Fibroblast of skin of right biceps (primary cell): ENCODE measurements at places on chromosomes 4 and X.

DNA sequence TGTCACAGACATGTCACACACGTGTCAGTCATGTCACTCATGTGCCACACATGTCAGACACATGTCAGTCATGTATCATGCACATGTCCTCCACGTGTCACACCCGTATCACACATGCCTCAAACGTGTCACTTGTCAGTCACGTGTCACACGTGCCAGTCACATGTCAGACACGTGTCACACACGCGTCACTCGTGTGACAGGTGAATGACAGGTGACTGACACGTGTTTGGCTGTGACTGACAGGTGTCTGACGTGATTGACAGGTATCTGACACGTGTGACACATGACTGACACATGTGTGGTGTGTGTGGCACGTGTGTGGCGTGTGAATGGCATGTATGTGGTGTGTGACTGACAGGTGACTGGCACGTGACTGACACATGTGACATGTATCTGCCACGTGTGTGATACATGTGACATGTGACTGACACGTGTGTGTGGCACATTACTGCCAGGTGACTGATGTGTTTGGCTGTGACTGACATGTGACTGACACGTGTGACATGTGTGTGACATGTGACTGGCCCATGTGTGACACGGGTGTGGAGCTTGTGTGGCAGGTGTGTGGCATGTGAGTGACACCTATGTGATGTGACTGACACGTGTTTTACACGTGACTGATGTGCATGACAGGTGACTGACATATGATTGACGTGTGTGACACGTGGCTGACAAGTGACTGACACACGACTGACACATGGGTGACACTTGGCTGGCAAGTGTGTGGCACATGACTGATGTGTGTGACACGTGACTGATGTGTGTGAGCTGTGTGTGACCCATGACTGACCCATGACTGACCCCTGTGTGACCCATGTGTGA is 90.7 kb upstream of the GPC3 start:
- no peak for DNase-seq

- no peak for DNase-seq
Observed at GRCh38 chrX:122739770-122740169, 444.3 kb upstream of the GRIA3 start.

DNA sequence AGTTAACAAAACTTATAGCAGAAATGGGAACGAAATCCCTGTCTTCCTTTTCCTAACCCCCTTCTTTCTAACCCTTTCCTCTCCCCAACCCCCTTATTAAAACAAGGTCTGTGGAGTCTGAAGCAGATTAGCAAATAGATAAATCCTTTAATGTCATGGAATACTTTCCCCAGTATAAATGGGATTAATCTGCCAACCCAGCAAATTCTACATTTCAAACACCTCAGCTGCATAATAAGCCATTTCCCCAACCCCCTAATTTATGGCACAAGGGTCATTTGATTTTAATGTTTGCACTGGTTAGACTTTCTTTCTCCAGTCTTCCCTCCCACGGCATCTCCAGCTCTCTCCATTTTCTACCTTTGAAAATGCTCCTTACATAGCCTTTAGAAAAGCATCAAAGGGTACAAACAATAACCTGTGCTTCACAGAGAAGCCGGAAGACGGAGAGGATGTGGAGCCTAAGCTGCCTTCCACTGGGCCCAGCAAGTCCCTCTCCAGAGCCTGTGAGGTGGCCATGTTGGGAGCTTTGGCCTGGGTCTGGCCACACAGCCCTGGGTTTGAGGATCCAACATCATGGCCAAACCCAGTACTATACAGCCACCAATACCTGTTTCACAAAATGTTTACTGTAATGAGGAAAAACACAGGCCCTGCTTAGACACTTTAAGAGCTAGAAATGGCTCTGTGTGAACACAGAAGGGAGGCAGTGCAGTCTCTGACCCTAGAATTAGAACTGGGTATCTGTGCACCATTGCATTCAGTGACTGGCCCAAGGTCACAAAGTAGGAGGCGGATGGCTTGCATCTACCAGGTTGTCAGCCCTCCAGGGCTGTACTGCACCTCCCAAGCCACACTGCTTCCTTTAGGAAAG is 56.9 kb upstream of the SPRY1 start:
- no peak for DNase-seq

GRCh38 chr4:158197194-158197776 is 13.0 kb upstream of the TMEM144 start:
- DNase-seq = no peak

- peak; percentile 19 for DNase-seq
Observed at GRCh38 chr4:134178706-134179105, 22.9 kb downstream of the PABPC4L start.

DNA sequence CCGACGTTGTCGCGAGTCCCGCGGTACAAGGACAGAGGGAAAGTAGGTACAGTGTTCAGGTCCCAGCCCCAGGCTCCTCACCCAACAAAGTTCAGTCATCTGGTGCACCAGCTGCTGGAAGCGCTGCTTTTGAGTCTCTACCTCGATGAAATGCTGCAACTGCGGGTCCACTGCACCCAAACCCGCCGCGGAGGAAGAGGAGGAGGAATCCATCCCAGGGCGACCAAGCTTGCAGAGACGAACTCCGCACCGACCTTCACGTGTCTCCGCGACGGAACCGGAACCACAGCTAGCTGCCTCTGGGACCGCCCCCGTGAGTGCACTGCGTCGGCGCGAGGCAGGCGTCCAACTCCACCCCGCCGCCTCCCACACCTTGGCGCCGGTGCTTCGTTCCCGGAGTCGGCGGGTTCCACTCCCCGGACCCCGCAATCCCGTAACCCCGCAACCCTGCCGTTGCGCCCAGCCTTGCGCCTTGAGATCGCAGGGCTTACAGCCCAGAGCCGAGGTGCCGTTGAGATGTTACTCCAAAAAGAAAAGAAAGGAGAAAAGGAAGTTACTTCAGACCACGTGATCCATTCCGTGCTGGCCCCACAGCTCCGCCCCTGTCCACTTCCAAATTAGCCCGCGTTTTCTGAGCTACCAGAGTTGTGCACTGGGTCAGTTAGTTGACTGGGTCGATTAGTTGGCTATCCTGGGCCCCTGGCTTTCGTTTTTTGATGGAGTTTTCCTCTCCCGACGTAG is at the start of gene TIMM8A:
Gene TIMM8A, minus strand, starts transcription at position 291 of the 741 bp plus-strand sequence. Its CDS starts 78 bp downstream, at position 213.
- peak; percentile 68 for DNase-seq

DNA sequence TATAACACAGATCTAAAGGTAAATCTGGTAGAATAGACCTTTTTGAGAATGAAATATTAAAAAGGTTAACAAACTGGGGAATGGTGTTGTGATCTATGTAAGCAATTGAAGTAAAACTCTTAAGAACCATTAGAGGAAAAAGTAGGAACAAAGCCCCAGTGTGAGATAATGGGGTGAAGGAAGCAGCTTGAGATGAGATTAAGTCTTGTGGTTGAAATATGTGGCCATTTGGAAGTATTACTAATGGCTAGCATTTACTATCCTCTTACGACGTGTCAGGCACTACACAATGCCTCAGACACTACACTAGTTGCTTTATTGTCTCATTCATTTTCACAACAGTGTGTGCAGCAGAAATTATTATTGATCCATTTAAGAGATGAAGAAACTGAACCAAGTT is 25.9 kb upstream of the NDNF start:
- DNase-seq = no peak

GRCh38 chrX:31012509-31013025 is 59.3 kb downstream of the FTHL17 start:
- DNase-seq = no peak

GRCh38 chrX:129769467-129770154 is 10.1 kb upstream of the SASH3 start:
- no peak for DNase-seq

GRCh38 chrX:45876206-45876605 is 669.0 kb downstream of the ZNF674 start:
- DNase-seq = peak; percentile 11

DNA sequence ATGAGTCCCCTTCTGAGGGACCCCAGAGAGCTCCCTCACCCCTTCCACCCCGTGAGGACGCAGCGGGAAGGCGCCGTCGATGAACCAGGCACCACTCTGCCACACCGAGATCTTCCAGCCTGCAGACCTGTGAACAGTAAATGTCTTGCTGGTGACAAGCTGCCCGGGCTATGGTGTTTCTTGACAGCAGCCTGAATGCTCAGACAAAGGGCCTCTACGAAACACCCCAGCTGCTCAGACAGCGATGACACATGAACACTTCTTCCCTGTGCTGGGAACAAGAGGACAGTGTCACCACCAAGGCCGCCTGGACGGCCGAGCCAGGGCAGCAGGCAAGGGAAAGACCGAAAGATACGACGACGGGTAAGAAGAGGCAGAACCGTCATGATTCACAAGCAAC is 30.6 kb upstream of the GTPBP6 start:
- DNase-seq = no peak

DNA sequence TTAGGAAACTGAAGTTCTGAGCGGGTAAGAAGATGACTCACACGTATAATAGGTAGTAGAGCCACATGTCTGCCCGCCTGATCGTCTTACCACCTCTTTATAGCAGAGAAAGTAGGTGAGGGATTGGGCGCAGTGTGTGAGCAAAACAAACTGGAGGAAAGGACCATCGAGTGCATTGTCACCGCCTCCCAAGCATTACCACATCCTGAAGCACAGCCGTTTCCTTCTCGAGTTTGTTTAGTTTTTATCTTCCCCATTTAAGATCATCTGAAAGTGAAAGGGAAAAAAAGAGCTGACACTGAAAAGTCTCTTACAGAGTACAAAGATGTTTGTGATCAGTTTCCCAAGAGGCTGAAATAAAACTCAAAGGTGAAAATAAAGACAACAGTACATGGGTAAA is 14.8 kb downstream of the PDK3 start:
- DNase-seq = no peak

DNA sequence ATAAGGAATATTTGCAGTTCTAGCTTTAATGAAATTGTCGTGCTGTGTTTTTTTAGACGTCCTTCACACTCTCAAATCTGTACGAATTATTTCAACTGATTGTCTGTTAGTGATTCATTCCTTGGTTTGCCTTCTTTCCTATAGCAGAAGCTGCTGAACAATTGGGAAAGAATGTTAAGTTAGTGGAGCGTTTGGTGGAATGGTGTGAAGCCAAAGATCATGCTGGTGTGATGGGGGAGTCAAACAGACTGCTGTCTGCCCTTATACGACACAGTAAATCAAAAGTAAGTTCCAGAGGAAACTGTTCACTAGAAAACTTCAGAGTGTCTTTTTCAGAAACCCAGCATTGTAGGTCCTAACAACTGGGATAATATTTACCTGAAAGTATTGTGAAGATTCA is 159.9 kb downstream of the RAP1GDS1 start:
- DNase-seq = peak; percentile 88

DNA sequence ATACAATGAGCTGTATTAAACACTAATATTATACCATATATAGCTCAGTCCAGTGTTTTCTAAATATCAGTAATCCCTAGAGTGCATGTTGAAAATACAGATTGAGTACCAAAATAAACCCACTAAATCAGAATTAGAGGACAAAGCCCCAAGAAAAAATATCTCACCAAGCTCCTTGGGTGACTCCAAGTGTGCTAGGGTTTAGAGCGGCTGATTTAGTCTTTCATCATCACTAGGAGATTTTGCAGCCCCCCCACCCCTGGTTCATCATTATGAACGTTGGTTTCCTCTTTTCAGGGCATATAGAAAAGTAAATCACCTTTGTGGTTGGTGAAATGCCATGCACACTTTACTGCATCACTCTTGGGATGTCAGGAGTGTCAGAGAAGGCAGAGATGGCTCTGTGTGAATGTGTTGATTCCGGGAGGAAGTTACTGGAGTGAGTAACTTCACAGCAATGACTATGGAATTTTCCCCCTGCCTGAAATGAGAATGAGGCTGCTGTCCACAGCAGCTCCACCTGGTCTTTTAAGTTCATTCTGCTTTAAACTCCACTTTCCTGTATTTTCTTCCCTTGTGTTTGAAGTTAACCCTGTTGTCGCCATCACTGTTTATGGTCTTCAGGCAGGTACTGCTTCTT is 25.2 kb upstream of the ANAPC4 start:
- peak; percentile 70 for DNase-seq

DNA sequence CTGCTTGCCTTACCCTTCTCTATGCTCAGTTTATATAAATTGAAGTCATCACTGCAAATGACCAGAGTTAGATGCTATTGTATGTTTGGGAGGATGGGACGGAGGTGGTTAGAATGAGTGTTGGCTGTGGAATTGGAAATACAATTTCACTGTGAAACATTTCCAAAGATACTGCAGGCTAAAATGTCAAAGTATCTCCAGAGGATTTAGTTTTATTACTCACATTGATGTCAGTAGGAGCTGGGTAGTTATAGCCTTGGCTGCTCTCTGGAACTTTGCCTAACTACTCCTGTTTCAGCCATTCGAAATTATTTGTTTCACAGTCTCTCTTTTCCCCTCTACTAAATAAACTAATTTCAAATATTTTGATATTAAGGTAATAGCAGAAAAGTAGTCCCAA is 92.6 kb upstream of the PPP3CA start:
- DNase-seq = peak; percentile 47

DNA sequence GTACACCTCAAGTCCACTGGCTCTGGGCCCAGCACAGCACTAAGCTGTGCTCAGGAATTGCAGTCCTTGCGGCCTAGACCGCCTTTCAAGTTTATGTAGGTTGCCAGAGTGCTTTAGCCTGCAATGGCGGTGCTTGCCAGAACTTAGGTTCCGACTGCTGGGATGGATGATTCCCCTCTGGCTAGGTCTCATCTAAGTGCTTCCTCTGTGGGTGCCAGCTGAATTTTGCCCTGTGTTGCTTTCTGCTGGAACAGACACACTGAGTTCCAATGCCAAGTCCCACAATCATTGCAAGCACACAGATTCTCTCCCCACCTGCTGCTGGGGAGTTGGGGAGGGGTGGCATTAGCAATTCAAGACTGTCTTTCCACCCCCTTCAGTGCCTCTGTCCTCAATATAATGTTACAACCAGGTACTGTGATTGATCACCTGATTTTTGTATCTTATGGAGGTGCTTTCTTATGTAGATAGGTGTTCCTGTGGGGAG is 129.5 kb downstream of the GRID2 start:
- no peak for DNase-seq

DNA sequence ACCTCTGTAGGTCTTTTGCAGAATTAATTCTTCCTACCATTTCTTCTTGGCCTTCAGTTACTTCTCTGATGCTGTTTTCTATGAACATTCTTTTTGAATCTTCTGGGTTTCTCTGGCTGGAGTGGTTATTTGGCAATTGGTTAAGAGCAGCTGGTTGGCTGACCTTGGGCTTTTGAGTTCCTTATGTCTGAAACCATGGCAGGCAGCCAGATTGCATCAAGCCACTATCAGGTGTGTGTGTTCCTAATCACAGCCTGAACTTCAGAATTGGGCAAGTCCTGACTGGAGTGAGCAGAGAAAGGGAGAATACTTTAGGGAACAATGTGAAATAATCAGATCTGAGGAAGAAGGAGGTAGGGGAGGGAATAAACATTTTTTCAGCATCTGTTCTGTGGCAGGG is 90.2 kb downstream of the ARHGAP10 start:
- no peak for DNase-seq

- no peak for DNase-seq
Observed at GRCh38 chr4:120765260-120765680, 157.3 kb downstream of the PRDM5 start.

GRCh38 chr4:23945451-23946017 is 55.7 kb upstream of the PPARGC1A start:
- DNase-seq = peak; percentile 65

- DNase-seq = no peak
Observed at GRCh38 chrX:152861116-152861515, 30.3 kb downstream of the NSDHL start.

- no peak for DNase-seq
Observed at GRCh38 chrX:39899059-39899458, 198.7 kb downstream of the BCOR start.
